ENCODE measurements at places on chromosomes 1 and 21.

DNA sequence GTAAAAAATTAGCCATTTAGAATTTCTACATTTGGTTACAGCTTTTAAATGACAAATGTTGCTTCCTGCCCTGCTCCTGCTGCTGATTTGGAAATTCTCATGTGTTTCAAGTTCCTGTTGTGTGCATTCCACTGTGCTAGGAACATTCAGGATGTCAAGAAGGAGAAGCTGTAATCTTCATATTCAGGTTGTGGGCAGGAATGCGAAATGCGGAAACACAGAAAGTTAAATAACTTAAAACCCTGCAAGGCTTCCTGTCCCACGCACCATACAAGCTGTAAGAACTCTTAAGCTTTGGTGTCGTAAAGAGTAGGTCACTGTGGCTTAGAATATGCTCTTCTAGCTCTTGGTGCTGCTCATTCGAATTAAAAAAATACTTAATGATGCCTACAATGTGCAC, 52.6 kb downstream of the S100B start:
- DNase-seq, result no peak

DNA sequence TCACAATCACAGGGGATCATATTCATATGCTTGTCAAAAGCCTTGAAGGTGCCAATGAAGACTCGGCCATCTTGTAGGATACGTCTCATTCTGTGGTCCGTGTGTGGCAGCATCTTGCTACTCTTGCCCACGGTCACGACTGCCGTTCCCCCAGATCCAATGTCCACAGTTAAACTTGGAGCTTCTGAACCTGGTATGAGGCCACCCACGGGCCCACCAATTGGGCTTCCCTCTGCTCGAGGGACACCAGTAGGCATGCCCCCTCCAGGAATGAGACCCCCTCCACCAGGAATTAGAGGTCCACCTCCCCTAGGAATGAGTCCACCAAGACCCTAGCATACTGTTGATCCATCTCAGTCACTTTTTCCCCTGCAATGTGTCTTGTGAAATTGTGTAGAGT, 39.6 kb downstream of the MORN1 start:
- DNase-seq, result no peak

DNA sequence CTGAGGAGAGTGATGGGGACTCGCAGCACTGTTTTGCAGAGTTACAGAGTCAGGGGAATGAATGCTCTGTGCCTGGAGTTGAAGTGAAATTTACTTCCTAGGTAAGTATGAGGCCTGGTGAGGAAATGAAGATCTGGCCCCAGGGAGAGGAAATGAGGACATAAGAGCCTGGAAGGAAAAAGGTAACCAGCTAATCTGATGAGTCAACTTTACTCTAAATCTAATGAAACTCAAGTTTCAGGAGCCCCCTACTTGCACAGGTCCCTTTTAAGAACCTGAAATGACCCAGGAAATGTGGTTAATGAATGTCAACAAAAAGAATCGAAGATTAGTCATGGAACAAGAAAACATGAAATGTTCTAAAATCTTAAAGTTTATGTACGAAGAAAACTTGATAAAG, 599.0 kb downstream of the AGBL4 start:
- no peak for DNase-seq

DNA sequence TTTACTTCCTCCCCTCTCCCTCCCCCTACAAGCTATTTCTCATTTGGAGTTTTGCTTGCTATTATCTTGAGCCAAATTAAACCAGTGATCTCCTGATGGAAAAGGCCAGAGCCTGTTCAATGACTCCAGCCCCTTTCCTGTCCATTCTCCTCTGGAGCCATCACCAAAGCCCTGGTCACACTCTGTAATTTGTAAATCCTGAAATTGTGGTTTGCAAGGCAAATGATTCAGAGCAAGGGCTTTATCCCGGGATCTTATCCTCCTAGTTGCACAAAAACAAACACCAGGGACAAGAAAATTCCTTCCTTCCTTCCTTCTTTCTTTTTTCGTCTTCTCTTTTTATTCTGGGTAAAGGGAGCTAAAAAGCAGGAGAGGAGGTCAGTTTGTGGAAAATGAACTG, 366.1 kb upstream of the ST6GALNAC5 start:
- no peak for DNase-seq

GRCh38 chr1:233229288-233229687, 66.2 kb downstream of the PCNX2 start:
- no peak for DNase-seq

- no peak for DNase-seq
These were observed 743 bp downstream of the PHF13 start for GRCh38 chr1:6614019-6614928.

DNA sequence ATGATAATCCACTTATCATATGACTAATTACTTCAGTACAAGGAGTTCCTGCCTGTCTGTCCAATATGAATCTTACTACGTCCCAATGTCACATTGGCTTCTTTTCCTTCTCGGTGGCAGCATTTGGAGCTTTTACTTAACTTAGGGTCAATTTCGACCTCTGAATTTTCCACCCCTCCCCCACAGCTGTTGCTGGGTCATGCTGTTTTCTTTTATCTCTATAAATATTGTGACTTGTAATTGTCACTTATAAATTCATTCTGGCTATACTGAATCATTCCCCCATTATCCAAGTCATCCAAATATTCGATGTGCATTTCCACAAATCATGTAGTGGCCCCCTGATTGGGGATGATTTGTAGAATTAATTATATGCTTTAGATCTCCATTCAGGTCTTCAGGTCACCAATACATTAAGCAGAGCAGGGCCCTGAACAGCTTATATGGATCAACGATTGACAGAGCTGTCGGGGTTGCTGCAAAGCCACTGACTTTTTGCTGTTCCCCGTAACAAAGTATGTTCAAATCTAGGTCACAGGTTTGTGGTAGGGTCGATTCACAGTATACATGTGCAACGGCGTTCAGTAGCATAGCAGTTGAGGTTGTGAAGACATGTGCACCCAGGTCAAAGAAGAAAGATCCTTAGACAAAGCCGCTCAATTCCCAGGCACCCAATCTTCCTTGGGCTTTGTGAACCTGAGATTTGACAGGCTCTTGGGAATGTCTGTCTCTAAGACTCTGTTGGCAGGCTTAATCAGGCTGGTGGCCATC, 18.3 kb upstream of the RNU1-4 start:
- no peak for DNase-seq

DNA sequence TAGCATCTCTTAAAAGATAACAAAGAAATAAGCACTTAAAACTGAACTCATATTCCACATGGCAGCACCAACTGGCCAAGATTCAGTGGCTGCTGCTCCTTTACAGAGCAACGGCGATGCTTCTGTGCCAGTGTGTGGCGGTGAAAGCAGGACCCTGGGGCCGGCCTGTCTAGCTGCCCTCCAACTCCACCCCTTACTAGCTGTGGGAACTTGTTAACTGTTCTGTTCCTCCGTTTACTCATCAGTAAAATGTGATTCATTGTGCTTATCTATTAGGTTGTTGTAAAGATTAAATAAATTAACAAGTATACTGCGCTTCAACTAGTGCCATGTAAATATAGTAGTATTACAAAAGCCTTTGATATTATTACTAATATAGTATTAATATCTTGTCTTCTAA, 133.2 kb downstream of the GDAP2 start:
- DNase-seq, result no peak
